ENCODE measurements at places on chromosomes 2 and 18.

DNA sequence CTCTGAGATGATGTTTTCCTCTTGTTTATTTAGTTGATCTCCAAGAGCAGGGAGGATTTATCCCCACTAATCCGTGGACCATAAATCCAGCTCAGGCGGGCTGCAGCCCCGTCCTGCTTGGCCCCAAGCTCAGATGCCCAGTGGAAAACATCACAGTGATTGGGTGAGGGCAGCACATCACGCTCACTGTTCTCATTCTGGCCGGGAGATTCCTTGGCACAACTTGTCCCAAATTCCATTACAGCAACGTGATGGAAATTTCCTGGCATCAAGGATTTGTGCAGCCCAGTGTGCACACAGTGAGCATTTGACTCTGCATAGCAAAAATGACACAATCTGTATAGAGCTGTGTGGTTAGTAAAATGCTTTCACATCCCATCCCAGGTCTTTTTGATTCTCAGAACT is 96.8 kb downstream of the VAPA start:
- no peak for DNase-seq

DNA sequence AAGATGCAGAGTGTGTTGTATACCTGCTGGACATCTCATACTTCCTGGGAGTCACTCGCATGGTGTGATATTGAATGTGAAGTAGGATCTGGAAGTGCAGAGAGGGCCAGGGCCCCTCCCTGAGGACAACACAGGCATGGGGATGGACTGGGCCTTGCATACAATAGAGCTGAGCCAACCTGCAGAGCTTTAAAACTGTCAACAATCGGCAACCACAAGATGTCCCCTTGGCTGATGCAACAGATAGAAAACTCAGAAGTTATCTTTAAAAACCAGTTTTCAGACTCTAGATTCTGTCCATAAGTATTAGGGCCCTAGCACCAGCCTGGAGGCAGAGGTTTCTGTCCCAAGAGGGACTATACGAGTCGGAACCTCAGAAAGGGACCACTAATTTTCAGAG is 19.7 kb downstream of the EVA1A start:
- DNase-seq, result no peak

DNA sequence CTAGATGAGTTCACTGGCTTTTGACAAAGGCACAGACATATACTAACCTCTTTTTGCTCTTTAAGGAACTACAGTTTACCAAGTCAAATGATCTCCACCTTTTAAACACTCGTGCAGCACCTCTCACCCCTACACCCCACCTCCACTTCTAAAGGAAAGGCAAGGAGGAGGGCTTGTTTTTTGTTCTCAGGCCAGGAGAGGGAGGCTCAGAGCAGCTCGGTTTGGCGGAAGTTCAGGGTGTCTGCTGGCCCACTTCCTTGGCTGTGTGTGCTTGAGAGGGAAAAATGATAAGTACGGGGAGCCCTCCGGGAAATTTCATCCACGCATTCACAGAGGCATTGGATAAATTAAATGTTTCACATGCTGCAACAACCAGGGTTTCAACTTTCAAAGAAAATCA is 667.9 kb downstream of the BCL11A start:
- DNase-seq, result no peak

- DNase-seq, result no peak
Measured at GRCh38 chr2:3208591-3208990, 169.0 kb downstream of the EIPR1 start.

DNA sequence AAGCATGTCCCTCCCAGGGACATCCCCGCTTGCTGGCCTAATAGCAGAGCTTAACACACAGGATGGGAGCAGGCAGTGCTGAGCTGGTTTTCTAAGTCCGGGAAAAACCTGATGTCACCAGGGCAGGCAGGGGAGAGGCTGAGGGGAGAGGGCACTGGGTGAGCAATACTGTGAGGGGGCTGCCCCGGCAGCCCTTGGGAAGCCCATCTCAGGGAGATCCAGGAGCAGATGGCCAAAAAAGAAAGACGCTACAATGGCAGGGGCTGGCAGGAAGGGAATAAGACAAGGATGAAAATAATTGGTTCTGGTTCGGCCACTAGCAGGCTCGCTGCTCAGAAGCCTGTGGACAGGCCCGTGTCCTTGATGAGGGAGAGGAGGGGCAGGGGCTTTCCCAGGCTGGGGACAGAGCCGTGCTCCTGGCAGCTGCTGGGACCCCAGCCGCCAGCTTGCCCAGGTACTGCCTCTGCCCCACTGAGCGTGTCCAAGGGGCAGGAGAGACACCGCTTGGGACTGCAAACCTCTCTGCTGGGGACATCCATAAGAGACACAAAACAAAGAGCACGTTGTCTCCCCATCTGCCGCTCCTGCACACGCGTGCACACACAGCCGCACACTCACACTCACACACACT is 30.2 kb downstream of the SMAD7 start:
- DNase-seq, result no peak

GRCh38 chr2:57981083-57981768 is 65.4 kb upstream of the VRK2 start:
- DNase-seq, result no peak

DNA sequence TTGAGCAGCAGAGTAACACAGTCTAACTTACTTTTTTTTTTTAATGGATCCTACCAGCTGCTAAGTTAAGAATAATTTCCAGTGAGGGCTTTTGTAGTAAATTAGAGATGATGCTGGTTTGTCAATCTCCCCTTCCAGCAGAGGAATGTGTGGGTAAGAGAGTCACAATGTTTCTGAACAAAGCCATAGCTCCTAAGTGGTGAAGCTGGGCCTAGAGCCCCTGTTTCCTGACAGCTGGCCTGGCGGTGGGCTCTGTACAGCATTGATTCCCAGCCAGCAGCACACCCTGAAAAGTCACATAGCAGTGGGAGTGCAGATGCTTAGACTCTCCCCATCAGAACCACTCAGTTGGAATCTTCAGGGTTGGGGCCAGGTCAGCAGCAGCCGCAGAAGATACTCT is 24.4 kb downstream of the CAPG start:
- no peak for DNase-seq

DNA sequence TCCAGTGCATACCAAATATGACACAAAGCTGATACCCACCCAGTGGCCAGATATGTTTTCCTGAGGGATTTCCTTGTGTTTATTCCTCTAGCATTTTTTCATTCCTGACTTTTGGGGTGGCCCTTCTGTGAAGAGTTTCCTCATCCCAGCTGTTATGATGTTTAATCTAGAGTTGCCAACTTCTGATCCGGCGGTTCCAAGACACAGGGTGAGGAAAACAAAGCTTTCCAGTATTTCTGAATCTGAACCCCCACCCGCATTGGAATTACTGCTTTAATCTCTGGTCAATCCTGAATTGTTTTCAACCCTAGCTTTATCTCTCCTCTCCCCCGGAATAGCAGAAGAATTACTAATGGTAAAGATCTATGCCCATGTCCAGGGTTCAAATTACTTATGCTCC is 39.2 kb upstream of the PNPT1 start:
- no peak for DNase-seq

- no peak for DNase-seq
Measured at GRCh38 chr18:10851824-10852319, 297.5 kb downstream of the PIEZO2 start.

DNA sequence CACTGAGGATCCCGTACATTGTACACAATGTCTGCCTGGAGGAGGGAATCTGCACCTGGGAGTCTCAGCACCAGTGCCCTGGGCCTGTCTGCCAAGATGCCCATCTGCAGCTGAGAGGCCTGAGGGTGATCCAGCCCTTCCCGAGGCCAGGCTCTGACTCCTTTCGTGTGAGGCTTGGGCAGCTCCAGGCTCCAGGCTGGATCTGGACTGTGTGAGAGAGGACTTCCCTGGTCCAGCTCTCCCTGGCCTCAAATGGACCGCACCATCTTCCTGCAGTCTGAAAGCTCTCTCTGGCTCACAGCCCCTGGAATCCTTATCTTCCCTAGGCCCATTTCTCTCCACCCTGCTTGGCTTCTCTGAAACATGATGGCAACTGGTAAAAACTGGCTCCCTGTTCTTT is 324.6 kb downstream of the DYSF start:
- no peak for DNase-seq

- DNase-seq, result no peak
Measured at GRCh38 chr18:49174478-49174877, 223.7 kb upstream of the SMAD7 start.

DNA sequence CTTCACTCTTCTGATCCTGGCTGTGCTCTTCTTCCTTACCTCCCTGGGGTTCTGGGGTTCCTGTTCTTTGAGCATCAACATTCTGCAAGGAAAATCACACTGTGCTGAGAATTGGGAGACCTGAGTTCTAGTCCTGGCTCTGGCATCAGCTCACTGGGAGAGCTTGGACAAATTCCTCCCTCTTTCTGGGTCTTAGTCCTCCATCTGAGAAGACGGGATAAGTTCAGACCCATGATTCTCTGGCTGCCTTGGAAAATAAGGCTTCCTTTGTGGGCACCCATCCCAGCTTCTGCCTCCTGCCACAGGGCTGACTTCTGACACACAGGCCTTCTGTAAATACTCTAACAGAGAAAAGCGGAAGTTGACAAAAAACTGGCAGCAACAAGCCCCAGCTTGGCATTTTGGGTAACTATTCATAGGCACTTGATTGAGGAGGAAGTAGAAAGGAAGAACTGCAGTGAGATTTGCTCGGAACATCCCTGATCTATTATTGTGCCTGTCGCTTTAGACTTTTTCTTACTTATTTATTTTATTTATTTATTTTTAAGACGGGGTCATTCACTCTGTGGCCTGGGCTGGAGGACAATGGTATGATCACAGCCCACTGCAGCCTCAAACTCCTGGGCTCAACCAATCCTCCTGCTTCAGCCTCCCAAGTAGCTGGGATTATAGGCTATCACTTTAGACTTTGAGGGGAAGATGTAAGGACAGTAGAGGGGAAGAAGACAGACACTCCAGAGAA is 7.9 kb downstream of the PCBP1 start:
- DNase-seq, result peak; percentile 82

DNA sequence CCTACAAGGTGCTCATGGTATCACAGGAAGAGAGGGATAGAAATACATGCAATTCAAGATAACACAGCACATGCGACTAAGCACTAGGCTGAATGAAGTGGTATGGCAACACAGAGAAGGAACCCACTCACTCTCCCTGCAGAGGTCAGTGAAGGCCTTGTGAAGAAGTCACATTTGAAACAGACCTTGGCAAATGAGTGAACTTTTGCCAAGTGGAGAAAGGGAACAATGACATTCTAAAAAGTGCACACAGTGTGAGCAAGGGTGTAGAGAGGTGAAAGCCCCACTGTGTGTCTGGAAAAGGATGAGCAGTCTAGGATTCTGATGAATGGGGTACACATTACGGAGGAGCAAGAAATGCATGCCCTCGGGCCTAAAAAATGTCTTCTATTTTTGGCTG is 23.3 kb downstream of the KLF7 start:
- DNase-seq, result no peak

DNA sequence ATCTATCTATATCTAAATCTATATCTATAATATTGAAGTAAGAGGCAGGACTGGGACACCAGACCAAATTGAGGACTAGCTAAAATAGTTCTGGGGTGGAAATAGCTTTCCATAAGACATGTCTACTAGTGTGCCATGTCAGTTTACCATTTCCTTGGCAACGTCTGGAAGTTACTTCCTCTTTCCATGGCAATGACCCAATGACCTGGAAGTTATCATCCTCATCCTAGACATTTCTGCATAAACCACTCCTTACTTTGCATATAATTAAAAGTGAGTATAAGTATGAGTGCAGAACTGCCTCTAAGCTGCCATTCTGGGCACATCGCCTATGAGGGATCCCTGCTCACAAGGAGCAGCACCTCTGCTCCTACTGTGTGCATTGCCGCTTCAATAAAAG is 734.0 kb upstream of the GCFC2 start:
- DNase-seq, result no peak

DNA sequence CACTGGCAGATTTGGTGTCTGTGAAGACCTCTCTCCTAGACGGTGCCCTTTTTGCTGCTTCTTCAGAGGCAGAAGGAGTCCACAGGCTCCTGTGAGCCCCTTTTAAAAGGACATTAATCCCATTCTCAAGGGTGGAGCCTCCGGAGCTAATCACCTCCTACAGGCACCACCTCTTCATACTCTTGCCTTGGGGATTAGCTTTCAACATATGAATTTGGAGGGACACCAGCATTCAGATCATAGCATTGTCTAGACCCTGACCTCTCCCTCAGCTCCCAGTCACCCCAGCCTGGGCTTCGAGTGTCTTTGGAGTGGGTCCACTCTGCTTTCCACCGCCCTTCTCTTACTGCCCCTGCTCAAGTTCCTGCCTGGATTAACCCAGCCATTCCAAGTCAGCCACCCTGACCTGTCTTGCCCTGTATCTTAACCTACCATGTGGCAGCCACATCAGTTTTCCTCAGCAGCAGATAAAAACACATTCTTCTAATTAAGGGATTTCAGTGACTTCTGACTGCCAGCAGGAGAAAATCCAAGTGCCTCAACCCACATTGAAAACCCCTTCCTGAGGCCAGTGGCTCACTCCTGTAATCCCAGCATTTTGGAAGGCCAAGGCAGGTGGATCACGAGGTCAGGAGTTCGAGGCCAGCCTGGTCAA is 6.1 kb upstream of the NCL start:
- no peak for DNase-seq

DNA sequence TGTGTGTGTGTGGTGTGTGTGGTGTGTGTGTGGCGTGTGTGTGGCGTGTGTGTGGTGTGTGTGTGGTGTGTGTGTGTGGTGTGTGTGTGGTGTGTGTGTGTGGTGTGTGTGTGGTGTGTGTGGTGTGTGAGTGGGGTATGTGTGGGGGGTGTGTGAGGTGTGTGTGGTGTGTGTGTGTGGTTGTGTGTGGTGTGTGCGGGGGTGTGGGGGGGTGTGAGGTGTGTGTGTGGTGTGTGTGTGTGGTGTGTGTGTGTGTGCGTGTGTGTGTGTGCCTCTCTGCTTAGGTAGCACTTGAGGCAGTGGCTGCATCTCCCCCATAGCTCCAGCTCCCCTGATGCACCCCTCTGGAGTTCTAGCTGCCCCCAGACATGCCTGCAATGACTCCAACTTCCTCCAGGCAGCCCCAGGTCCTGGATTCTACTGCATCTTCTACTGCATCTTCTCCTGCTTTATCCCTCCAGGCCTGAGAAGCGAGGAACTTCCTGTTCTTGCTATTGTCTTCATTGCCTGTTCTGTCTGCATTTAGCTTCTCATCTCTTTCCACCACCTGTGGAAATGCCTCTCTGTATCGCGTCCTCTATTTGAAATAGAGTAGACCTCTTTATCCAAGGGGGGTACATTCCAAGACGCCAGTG is 22.2 kb upstream of the MLPH start:
- no peak for DNase-seq

- no peak for DNase-seq
Measured at GRCh38 chr2:88077080-88077479, 9.5 kb downstream of the SMYD1 start.

DNA sequence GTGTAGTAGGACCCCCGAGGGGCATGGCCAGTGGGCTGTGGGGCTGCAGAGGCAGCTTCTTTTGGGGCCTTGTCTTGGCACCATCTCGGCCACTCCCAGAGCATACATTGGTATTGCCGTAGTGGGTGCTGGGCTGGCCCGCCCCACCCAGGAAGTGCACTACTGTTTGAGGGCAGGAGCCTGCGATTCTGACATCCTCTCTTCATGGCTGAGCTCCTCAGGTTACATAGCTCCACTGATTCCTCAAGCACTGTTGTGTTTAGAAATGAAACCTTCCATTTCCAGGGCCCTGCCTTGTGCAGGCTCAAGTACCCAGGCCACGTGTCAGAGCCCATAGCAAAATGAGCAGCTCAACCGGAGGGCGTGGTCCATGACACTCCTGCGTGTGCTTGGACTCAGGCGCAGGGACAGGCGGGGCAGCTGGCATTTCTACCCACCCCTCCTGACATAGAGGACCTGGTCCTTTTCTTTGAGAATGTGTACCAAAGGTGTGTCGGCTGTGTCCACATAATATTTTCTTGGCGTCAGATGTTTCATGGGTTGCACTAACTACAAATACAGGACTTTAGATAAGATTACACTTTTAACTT is 67.9 kb downstream of the DGKD start:
- DNase-seq, result peak; percentile 94

All from DMS153 (cell line).